ENCODE measurements at places on chromosomes 12 and 14.

DNA sequence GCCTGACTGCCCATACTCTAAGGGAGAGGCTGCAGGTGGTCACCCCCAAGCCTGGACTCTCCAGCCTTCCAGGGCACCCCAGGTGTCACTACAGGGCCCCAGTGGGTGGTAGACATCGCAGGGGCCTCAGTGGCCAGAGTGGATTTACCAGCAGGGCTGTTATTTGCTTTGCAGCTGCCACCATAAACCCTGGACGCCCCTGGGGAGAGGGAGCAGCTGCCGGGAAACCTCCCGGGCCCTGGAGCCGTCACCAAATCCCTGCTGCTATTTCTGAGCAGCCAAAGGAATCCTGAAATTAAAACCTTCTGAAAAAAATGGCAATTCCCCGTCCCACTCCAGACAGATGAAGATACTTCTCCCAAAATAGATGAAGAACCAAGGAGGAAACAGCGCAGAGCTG, 13.9 kb downstream of the TMEM119 start:
- DNase-seq = no peak

DNA sequence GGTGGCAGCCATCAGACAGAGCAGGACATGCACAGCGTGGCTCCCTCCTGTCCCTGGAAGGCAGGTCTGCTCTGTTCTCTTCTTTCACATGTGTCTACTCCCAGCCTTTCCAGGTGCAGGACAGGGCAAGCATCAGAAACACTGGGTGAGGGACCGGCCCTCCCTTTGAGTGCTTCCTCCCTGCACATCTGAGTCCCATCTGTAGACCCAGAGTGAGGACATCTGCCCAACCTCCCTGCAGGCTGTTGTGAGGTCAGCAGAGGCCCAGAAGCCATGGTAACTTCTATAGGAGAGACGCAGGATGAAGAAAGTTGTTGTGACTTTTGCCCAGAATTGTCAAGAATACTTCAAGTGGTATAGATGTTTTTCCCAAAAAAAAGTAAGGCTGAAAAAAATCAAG, 282.7 kb downstream of the CACNA1C start:
- no peak for DNase-seq

- DNase-seq = no peak
Measured at GRCh38 chr14:99654235-99654985, 9.5 kb downstream of the HHIPL1 start.

GRCh38 chr12:29431513-29431912, 50.5 kb upstream of the ERGIC2 start:
- DNase-seq = no peak

DNA sequence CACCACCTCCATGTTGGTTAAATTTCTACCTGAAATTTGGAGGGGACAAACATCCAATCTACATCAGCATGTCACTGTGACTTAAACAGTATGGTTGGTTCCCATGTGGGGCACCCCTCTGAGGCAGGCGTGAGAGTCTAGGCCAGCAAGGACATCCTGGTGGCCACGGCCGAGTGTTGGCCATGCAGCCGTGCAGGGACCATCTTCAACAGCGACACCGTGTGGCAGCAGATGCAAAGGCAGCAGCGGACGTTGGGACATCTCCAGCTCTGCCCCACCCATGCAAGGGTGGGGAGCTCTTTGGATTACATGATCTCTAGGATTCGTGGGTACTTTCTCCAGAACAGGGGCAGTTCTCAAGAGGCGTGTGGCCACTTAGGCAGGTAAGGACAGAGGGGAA, 49.8 kb downstream of the NOC4L start:
- DNase-seq = no peak

DNA sequence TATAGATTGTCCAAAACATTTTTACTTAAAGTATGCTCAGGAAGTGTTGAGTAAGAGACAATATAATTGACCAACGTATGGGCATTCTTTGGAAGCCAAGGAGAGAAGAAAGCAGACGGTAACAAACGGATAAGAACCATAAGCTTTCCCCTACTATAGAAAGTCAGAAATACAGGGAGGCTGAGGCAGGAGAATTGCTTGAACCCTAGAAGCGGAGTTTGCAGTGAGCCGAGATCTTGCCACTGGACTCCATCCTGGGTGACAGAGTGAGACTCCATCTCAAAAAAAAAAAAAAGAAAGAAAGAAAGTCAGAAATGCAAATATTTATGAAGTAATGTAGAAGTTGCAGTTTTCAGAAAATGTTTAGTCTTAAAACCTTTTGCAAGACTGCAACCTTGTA, 51.2 kb upstream of the PCED1B start:
- DNase-seq = no peak

DNA sequence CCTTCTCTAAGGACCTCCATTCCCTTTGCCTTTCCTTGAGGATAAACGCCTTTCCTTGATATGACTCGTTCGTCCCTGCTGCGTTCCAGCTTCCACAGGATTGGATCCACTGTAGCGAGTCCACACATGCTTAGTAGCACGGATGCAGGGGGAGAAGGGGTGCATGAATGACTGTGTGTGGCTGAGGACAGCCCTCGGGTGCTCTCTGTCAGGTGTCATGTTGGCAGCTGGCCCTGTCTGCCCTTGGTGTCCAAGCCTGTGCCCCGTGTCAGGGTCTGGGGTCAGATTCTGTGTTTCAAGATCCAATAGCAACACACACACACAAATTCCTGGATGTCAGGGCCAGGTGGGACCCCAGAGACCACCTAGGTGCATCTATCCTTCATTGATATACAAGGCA, 17.5 kb upstream of the KRT80 start:
- no peak for DNase-seq

- DNase-seq = no peak
Measured at GRCh38 chr12:93670104-93670503, 7.1 kb upstream of the CRADD start.

DNA sequence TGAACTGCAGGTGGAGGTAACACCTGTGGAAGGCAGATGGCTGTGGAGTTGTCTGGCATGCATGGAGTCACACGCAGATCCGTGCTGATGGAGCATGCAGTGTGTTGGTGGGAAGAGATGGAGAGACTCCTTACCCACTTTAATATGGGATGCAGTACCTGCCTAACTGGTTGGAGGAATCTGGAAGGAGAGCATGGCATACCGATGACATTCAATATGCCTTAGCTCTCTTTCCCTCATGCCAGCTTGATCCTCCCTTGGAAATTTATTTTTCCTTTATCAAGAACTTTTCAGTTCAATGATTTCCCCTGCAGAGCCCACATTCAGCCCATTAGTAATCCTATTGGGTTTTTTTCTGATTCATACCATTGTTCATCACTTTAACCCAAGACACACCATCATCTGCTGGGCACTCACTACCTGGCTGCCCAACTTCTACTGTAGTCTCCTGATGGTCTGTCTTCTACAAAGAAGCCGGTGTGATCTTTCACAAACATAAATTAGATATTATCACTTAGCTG, 25.9 kb upstream of the NR2C1 start:
- no peak for DNase-seq

- DNase-seq = peak; percentile 69
Measured at GRCh38 chr12:114508529-114509129, 102.7 kb upstream of the TBX5 start.

DNA sequence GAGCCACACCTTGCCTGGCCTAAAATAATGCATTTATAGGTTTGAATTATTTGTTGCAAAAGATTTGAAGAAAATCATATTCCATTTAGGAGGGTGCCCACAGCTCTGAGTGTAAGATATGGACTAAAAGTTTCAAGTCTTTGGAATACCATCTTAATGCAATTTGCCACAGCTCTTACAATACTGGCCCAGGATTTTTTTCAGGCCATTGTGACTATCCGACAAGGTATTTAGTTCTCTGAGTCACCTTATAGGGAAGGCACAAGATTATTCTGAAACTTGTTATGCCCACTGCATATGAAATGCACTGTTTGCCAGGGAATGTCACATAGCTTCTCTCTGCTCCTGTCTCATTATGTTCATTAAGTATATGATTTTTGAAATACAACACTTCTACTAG, 29.6 kb upstream of the SLC6A13 start:
- DNase-seq = no peak

DNA sequence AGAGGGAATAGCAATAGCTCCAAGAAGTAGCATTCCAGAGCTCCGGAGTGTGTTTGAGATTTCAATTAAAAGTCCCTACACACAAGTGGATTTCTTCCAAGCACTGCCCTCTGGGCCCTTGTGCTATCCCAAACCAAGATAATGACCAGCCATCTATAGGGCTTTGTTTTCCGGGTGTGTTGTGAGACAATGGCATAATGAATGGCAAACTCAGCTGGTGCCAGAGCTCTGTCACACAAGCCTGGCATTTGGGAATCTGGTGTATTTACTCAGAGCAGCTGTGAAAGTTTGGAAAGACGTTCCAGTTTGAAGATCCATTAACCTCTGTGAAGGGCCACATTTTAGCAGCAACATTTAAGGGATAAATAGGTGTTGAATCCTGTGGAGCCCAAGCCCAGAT, 61.2 kb upstream of the TMTC2 start:
- no peak for DNase-seq

DNA sequence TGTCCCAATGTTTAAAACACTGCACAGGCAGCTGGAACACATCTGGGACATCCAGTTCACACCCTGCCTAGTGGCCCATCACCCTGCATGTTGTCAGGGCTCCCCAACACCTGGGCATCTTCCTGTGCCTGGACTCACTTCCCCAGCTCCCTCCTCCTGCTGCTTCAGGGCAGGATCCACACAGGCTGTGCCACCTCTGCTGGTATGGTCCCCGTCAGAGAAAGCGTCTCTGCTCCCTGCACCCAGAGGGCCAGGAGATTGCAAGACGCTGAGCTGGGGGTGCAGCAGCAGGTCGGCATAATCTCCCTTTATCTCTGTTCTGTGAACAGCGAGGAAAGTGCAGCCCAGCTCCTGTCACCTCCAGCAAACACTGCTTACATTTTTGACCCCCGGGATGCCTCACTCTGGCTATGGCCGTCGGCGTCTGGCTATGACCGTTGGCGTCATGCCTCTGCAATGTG, 124.3 kb downstream of the ADGRD1 start:
- DNase-seq = no peak

- no peak for DNase-seq
Measured at GRCh38 chr12:34287986-34288962, 266.0 kb downstream of the ALG10 start.

DNA sequence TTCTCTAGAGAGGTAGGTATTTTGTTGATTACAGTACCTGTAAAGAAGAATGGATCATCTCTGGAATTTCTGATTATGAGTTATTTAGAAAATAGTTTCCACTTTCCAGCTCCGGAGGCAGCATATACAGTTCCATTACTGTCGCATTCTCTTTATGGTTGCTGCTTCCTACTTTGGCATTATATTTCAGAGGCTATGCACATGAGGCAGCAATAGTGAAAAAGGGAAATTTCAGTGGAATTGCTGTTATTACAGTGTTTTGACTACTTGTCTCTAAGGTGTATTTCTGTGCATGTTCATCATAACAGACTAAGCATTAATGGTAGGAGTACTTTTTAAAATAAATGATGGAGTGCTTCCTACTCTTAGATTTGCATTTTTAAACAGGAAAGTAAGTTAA, 10.2 kb downstream of the GNG2 start:
- DNase-seq = no peak

GRCh38 chr12:111503116-111503515, 96.0 kb downstream of the ATXN2 start:
- DNase-seq = peak; percentile 4

DNA sequence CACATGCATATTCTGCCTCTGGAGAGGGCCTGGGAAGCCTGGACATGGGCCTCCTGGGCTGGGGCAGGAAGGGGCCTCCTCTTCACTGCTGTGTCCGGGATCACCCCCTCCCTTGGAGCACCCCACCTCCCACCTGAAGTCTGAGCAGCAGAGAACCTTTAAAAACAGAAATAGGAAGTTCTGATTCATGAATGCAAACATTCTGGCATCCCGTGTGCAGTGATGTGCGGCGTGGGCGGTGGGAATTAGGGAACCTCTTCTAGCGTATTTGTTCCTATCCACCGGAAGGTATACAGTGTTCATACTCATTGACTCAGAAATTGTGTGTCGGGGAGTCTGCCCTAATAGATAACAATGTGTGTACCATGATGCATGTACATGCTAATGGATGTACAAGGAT, 46.2 kb downstream of the C14orf132 start:
- DNase-seq = no peak

DNA sequence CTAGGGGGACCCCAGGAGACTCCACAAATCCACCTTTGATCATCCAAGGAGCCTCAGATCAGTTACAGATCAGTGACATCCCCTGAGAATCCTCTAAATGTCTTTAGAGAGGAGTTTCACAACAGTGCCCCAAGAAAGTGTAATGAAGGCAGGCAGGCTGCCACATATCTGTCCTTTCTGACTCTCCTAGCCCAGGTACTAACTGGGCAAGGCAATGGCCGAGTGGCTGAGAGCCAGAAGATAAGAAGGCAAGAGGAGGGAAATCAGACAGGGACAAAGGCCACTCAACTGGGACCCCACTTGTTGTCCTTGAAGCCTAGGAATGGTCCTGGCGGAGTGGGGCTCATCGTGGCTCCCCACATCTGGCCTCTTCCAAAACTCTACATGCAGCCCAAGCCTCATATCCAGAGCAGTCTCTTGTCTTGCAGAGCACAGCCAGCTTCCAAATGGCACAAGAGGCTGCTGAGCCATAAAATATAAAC, 11.6 kb downstream of the ACTN1 start:
- no peak for DNase-seq

GRCh38 chr14:91580876-91581577, 70.9 kb upstream of the PPP4R3A start:
- no peak for DNase-seq

- peak; percentile 45 for DNase-seq
Measured at GRCh38 chr12:83664650-83665049, 977.9 kb downstream of the TMTC2 start.

DNA sequence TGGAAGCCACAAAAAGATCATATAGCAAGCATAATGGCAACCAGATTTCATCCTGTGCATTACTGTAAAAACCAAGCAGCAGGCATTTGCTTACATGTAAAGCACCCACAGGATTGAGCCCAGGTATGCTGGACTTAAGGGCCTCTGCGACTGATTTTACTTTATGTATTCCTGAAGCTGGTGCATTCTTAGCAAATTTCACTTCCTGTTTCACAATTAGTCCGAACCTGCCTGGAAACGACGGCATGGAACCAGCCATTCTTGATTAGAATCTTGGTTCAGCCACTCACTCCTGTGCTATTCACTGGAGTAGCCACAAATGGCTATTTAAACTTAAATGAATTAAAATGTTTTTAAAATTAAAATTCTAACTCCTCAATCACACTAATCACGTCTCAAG, 239.2 kb downstream of the NUAK1 start:
- no peak for DNase-seq

- no peak for DNase-seq
Measured at GRCh38 chr12:52749827-52750226, 27.3 kb downstream of the KRT76 start.

DNA sequence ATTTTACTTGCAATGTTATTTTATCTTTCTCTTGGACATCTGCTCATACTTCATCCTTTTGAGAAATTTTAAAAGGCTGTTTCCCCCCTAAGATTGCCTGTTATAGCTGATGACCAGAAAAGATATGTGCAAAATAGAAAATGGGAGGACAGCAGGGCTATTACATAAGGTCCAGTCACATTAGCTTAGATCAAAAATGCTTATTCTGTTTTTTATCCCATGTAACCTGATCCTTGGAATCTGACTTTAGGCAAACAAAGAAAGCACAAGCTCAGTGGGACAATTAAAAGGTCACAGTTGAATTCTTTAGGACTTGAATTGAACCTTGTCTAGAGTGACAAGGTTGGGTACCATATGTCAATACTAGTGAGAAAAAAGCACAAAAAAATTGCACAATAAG, 65.1 kb upstream of the TRHDE start:
- DNase-seq = peak; percentile 21

Measured in renal pelvis (tissue), 12 donors.